SW480 (cell line): ENCODE measurements at places on chromosomes 11 and 22.

- peak; percentile 91 for DNase-seq
Measured at GRCh38 chr22:46829941-46830715, 67.7 kb downstream of the TBC1D22A start.

- peak; percentile 39 for DNase-seq
Measured at GRCh38 chr11:116693593-116694348, 79.0 kb downstream of the BUD13 start.

DNA sequence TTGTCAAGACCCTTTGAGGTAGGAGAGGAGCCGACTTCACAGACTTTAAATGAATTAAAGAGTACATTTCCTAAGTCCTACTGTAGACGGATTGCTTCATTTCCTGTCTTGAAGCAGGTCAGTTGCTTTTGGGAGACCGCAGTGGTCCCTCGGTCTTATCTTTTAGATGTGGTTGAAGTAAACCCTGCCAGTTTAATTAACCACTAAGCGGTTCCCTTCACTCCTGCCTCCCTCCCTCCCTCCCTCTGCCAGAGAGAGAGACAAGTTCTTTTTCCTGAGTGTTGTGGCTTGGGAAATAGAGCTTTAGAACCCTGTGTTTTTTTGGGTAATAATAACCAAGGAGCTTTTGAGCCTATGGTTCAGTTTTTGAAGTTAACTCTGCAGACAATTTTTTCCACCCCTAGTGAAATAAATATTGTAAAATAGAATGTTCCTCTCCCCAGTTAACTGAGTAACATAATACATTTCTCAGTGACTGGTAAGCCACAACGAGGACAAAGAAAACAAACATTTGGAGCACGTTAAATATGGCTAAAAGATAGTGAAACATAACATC, 147.5 kb downstream of the LDLRAD3 start:
- peak; percentile 26 for DNase-seq

GRCh38 chr11:76243957-76244285, 37.6 kb upstream of the WNT11 start:
- DNase-seq = no peak

DNA sequence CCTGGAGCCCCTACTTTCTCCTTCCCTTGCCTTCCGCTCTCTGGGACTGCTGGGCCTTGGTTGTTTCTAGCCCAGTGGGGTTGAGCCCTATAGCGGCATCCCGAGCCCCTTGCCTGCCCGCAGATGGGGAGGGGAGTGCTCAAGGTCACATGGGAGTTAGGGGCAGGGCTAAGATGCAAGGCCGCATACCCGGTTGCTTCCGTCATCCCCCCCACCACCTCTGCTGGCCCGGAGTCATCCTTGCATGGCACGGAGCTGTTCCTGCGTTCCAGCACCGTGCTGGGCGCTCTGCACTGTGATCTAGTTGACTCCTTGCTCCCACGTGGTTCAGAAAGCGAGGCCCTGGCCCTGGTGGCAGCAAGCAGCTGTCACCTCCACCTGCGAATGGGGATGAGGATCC, 18.0 kb downstream of the FLRT1 start:
- DNase-seq = no peak

DNA sequence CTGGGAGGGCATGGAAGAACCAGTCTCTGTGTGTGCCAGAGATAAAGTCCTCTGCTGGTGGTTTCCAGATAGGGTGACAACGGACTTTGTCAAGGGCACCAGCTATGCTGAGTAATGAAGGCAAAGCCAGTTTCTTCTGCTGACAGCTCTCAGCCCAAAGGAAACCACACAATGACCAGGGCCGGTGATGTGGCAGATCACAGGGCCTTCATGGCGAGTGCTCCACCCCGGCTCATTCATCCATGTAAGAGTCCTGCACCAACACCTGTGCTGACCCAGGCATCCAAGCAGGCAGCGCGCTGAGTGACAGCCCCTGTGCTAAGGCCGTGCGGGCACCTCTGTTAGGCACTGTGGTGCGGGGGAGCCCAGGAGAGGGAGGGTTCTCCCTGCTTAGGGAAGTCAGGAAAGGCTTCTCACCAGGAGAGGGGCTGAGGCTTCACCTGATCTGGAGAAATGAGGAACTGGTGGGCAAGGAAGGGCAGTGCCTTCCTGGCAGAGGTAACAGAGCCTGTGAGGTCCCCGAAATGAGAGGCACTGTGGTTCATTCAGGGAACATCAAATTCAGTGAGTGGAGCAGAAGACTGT, 33.8 kb downstream of the TP53I11 start:
- DNase-seq = peak; percentile 54
